ENCODE measurements at places on chromosomes 2 and 18. TPM values are rescaled to one million over a fixed set of nuclear protein-coding genes. Genes with fewer than 3 reads are reported as not detected.

The FSHR gene
- total RNA-seq: not detected

The CYP26B1 gene
- total RNA-seq: under 0.01 TPM

The LYPD6 gene
- 7.4 TPM for total RNA-seq

The RAB12 gene
- total RNA-seq: 73.1 TPM

The MAP3K19 gene
- not detected for total RNA-seq

The HRH4 gene
- total RNA-seq: not detected

The TOGARAM2 gene
- total RNA-seq: not detected

The GPR155 gene
- total RNA-seq: 1.1 TPM

The CNTNAP5 gene
- total RNA-seq: not detected

The MTCL1 gene
- 25.2 TPM for total RNA-seq

The CPSF3 gene
- total RNA-seq: 53.8 TPM

The SRD5A2 gene
- not detected for total RNA-seq

The COL4A3 gene
- not detected for total RNA-seq

The SLC1A4 gene
- total RNA-seq: 24.0 TPM

The SLC8A1 gene
- total RNA-seq: 5.2 TPM

The EN1 gene
- total RNA-seq: not detected

The IL36B gene
- not detected for total RNA-seq

The CDCA7 gene
- 12.0 TPM for total RNA-seq

The ITPRIPL1 gene
- 1.6 TPM for total RNA-seq

The UCN gene
- total RNA-seq: 0.46 TPM

The REEP1 gene
- total RNA-seq: under 0.01 TPM

The C18orf54 gene
- total RNA-seq: 4.9 TPM

The KLHL30 gene
- total RNA-seq: not detected

The ESPNL gene
- not detected for total RNA-seq

The ASAP2 gene
- total RNA-seq: 52.3 TPM

The TUBB8B gene
- total RNA-seq: not detected

The CDH7 gene
- under 0.01 TPM for total RNA-seq

The DOK6 gene
- under 0.01 TPM for total RNA-seq

The ANKRD30B gene
- total RNA-seq: not detected

The AFG3L2 gene
- 57.5 TPM for total RNA-seq

The MLPH gene
- not detected for total RNA-seq

The NCKAP5 gene
- total RNA-seq: 2.9 TPM

The UGT1A8 gene
- total RNA-seq: not detected

The CSRNP3 gene
- total RNA-seq: 0.46 TPM

The PAIP2B gene
- total RNA-seq: 0.32 TPM

The RIT2 gene
- not detected for total RNA-seq

The CFAP221 gene
- total RNA-seq: 0.32 TPM

The ACOXL gene
- total RNA-seq: not detected

The MFSD2B gene
- total RNA-seq: 0.61 TPM

The ICOS gene
- not detected for total RNA-seq

The TEKT4 gene
- total RNA-seq: not detected

The SPATA3 gene
- total RNA-seq: not detected

The LYPD6B gene
- total RNA-seq: not detected

The RAB6D gene
- under 0.01 TPM for total RNA-seq

The PDE11A gene
- under 0.01 TPM for total RNA-seq

The RAD51AP2 gene
- not detected for total RNA-seq

The GCG gene
- not detected for total RNA-seq

The WNT10A gene
- not detected for total RNA-seq

The GRB14 gene
- total RNA-seq: 11.9 TPM

The SNED1 gene
- total RNA-seq: 6.2 TPM

The SERPINB4 gene
- total RNA-seq: under 0.01 TPM

The STK39 gene
- total RNA-seq: 6.7 TPM

The LCT gene
- not detected for total RNA-seq

The ZC3H6 gene
- 1.4 TPM for total RNA-seq

The CIB4 gene
- not detected for total RNA-seq

The FBXO48 gene
- total RNA-seq: 0.61 TPM

The DSEL gene
- total RNA-seq: 6.2 TPM

The ACVR1C gene
- total RNA-seq: 0.15 TPM

Measured in epithelial cell of umbilical artery (primary cell).